Renal cortical epithelial cell (primary cell): ENCODE measurements at places on chromosomes 6 and 20.

DNA sequence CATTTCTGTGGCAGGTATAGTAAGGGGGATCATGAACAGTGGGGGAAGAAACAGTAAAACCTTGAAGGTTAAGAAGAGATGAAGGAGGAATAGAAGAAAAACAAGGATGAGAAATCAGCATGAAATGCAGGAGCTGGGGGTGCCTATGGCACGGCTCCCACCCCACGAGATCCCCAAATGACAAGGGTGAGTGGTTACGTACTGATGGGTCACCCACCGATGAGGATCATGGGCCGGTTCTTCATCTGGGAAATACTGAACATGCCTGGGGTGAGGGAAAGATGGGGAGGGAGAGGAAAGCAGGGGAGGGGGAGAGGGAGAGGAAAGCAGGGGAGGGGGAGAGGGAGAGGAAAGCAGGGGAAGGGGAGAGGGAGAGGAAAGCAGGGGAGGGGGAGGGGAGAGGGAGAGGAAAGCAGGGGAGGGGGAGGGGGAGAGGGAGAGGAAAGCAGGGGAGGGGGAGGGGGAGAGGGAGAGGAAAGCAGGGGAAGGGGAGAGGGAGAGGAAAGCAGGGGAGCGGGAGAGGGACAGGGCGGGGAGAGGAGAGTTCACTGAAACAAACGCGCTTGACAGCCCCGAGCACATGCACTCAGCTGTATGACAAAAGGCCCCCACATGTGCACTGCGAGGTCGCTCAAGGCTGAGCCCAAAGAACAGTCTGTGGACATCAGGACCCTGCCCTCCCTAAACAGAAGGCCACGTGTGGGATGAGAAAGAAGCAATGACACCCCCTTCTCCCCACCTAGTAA is 25.3 kb downstream of the MOCS1 start:
- DNase-seq = no peak

DNA sequence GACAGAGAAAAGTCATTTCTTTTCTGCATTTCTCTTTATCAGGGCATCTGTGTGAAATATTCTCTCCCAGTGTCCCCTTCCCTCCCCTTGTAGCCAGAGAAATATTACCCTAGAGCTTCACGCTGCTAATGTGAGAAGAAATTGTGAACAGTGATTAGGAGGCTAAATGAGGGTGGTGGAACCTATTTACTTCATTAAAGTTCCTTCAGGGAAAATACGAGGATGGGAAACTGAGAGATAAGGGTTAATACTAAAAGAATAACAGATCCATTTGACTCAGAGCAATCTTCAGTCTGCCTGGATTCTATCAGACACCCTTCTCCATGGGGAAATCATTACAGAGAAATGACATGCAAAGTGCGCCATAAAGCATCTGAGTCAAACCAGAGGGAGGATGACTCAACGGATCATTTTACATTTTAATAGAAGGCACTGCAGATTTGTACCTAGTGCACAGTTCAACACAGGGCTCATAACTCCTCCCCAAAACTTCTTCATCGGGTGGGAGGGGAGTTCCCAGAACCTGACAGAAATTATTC is 131.3 kb downstream of the GJA10 start:
- DNase-seq = peak; percentile 87

DNA sequence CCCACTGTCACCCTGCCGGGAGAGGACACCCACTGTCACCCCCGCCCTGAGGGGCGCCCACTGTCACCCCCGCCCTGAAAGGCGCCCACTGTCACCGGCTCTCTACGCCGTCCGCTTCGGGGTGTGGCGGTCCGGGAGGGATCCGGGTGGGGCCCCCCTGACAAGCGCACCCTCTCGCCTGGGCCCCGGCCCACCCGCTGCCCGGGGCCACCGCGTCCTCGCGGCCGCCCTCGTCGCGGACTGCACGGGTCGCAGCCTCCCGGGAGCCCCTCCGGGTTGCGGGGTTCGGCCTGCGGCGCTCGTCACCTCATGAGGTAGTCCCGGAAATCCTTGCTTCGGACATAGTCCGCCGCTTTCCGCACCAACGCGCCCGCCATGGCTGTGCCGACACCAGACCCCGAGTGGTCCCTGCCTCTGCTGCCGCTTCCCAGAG is 224 bp downstream of the MPC1 start:
- DNase-seq = no peak

GRCh38 chr6:163414946-163415619 is 565 bp downstream of the QKI start:
- no peak for DNase-seq

- DNase-seq = peak; percentile 84
Observed at GRCh38 chr6:45479834-45480751, 102.4 kb upstream of the SUPT3H start.

GRCh38 chr6:135002974-135003703 is 51.5 kb downstream of the HBS1L start:
- DNase-seq = no peak

DNA sequence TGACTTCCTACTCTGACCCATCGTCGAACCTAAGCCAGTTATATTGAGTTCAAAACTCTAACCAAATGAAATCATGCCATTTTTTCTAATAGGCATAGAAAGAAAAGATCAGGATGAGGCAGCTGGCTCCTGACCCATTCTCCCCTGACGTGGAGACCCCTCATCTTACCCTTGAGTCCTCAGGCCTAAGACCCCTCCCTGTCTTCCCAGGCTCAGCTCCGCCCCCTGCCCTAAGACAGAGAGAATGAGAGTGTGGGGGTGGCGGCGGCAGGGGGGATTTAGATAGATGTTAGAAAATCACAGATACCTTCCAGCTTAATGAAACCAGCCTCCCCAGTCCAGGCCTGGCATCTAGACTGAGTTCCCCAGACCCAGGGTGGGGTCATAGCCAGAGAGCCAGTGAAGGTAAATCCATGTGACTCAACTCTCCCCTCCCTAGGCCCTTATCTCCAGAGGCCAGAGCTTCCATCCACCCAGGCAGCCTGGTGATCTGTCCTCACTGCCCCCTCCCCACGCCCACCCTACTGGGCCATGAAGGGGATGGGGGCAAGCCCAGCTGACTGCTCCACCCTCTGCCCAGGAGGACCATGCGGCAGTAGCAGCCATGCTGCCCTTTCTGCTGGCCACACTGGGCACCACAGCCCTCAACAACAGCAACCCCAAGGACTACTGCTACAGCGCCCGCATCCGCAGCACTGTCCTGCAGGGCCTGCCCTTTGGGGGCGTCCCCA is 6.8 kb downstream of the TMEM63B start:
- DNase-seq = no peak

- DNase-seq = no peak
Observed at GRCh38 chr6:148747145-148747470, 278 bp downstream of the UST start.

DNA sequence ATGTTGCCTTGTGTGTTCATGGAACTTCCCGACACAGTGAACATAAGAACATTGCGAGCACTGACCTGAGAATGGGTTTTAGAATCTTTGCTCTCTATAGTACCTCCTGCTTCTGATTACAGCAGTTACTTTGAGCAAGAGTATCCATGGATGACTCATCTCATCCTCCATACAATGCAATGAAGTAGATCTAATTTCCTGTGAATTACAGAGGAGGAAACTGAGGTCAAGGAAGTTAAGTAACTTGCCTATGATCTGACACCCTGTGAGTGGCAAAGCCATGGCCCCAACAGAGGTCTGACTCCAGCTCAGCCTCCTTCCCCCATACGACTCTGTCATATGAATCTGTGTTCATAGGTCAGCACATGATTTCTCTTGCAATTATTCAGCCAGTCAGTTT is 518.1 kb downstream of the TFAP2A start:
- DNase-seq = no peak
